Trophoblast cell (in vitro differentiated cells and primary cell): ENCODE measurements at places on chromosomes 3 and 15.

GRCh38 chr3:147119346-147119745, 287.0 kb downstream of the ZIC4 start:
- no peaks in the 10 kb centered on the region for H3K4me1 ChIP-seq
- no peak overlapping the region for H3K27ac ChIP-seq
- no peak for DNase-seq
- H3K4me3 ChIP-seq: no peak overlapping the region

DNA sequence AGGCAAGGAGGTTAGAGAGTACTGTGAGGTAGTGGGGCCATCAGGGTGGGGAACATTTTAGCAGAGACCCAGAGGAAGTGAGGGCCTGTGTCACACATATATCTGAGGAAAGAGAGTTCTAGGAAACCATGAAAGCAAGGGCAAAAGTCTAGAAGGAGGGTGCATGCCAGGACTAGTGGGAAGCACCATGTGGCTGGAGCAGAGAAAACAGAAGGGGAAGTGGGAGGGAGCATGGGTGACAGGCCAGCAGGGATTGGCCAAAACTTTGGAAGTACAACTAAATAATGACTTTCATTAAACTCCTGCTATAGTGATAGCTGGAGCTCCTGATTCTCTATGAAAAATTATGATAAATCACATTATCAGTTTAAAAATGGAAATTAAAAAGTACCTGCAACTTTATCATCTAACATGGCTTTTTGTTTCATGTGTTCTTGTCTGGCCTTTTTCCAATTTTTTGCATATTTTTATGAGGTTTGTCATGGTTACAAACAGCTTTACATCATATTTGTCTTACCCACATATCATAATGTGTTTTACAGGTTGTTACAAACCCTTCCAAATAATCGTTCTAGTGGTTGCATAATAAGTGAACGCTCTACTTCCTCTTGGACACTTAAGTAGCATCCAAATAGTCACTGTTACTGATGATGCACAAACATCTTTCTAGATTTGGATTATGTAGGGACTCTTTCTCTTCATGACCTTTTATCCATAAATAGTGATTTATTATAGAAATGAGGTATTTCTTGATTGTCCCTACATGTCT, 168.3 kb downstream of the NEK10 start:
- no peaks in the 10 kb centered on the region for H3K36me3 ChIP-seq
- no peaks in the 10 kb centered on the region for H3K27me3 ChIP-seq
- no peaks in the 10 kb centered on the region for H3K4me1 ChIP-seq
- no peak for DNase-seq
- H3K27ac ChIP-seq: no peak overlapping the region
- H3K4me3 ChIP-seq: no peak overlapping the region

DNA sequence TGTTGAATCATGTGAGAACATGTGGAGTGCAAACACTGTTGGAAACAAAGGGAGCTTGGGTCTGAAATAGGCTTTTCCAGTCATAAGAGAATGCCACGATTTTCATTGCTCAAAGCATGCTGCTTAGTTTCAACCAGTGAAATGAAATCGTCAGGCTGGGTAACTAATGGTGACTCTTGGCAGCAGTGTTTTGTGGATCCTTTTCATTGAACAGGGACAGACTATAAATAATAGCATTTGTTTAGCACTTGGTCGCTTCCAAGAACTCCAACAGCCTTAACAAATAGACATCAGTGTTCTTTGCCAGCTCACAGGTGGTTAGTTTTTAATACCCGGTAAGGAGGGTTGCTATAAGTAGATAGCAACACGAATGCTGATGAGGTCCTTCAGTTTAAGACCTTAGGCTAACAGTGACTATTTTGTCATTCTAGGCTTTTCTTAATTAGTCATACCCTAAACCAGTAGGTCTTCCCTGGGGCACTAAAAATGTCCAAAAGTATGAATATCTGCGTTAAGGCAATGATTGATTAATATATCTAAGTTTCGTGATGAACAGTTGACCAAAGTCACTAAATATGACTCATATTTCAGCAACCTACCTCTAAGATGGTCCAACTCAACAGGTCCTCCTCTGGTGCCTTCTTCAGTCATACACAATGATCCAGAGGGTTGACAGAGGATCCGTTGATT, 15.8 kb downstream of the TP63 start:
- DNase-seq: no peak
- H3K27me3 ChIP-seq: no peaks in the 10 kb centered on the region
- H3K4me3 ChIP-seq: no peak overlapping the region
- H3K27ac ChIP-seq: no peak overlapping the region
- no peaks in the 10 kb centered on the region for H3K4me1 ChIP-seq

DNA sequence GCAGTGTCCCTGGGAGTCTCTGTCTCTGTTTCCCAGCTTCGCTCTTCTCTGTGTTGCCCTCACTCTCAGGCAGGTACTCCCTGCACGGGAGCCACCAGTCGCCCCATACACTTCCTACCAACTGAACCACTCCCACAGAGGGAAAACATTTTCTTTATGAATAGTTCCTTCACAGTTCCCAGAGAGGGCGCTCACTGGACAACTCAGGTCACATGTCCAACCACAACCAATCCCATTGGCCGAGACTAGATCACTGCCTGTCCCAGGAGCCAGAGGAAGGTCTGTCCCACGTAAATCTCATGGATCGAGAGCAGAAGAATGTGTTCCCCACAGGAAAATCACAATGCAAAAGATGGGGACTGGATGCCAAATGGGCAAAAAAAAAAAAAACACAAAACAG, 26.1 kb downstream of the GRK7 start:
- DNase-seq: no peak
- H3K4me3 ChIP-seq: no peak overlapping the region
- no peaks in the 10 kb centered on the region for H3K27me3 ChIP-seq
- H3K36me3 ChIP-seq: no peaks in the 10 kb centered on the region
- H3K4me1 ChIP-seq: no peaks in the 10 kb centered on the region

DNA sequence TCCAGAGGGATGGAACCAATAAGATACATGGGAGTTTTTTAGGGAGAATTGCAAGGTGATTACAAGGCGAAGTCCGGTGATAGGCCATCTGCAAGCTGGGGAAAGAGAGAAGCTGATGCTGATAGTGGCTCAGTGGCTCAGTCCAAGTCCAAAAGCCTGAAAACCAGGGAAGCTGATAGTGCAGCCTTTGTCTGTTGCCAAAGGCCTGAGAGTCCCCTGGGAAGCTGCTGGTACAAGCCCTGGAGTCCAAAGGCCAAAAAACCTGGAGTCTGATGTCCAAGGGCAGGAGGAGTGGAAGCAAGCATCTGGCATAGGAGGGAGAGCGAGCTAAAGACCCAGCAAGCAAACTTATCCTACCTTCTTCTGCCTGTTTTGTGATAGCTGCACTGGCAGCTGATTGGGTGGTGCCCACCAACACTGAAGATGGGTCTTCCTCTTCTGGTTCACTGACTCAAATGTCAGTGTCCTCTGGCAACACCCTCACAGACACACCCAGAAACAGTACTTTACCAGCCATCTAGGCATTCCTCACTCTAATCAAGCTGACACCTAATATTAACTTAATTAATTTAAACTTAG, 16.7 kb downstream of the TFG start:
- H3K4me1 ChIP-seq: no peaks in the 10 kb centered on the region
- H3K4me3 ChIP-seq: no peak overlapping the region
- H3K27ac ChIP-seq: no peak overlapping the region
- peak; percentile 12 for DNase-seq
- H3K36me3 ChIP-seq: peaks cover 17% of the 10 kb centered on the region

- no peaks in the 10 kb centered on the region for H3K27me3 ChIP-seq
- no peaks in the 10 kb centered on the region for H3K36me3 ChIP-seq
- H3K4me1 ChIP-seq: no peaks in the 10 kb centered on the region
- no peak overlapping the region for H3K27ac ChIP-seq
These were observed 749.8 kb downstream of the NAALADL2 start for GRCh38 chr3:175608911-175609310.
